HFFc6 (cell line): ENCODE measurements at places on chromosomes 2 and 18.

DNA sequence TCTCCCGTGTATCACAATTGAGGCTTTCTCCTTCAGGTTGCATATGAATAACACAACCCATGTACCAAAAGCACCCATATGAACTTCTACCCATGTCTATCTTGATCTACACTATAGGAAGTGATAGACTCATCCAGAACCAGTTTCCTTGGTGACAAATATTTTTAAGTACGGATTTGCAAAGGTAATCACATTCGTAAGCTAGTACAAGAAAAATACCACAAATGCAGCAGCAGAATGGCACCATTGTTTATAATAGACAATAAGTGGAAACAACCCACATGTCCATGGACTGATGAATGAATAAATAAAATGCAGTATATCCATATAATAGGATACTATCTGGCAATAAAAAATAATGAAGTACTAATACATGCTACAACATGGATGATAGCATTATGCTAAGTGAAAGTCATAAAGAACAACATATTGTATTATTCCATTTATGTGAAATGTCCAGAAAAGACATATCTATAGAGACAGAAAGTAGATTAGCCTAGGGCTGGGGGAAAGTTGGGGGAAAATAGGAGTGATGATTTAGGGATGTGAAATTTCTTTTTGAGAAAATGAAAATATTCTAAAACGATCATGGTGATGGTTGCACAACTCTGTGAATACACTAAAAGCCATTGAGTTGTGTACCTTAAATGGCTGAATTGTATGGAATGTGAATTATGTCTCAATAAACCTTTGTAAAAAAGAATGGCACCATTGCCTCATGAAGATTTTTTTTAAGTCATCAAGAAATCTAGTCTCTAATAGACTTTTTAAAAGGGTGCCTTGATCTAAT is 3.4 kb upstream of the CCDC88A start:
- H3K4me1 ChIP-seq = peaks cover 59% of the 10 kb centered on the region
- no peak for DNase-seq
- no peaks in the 10 kb centered on the region for H3K36me3 ChIP-seq
- H3K27me3 ChIP-seq = peaks cover 1% of the 10 kb centered on the region
- H3K4me3 ChIP-seq = no peak overlapping the region

GRCh38 chr2:70967189-70967588 is 11.2 kb upstream of the ANKRD53 start:
- H3K4me1 ChIP-seq = peaks cover 8% of the 10 kb centered on the region
- no peak overlapping the region for H3K4me3 ChIP-seq
- no peak overlapping the region for H3K27ac ChIP-seq
- peaks cover 37% of the 10 kb centered on the region for H3K27me3 ChIP-seq
- H3K36me3 ChIP-seq = no peaks in the 10 kb centered on the region

DNA sequence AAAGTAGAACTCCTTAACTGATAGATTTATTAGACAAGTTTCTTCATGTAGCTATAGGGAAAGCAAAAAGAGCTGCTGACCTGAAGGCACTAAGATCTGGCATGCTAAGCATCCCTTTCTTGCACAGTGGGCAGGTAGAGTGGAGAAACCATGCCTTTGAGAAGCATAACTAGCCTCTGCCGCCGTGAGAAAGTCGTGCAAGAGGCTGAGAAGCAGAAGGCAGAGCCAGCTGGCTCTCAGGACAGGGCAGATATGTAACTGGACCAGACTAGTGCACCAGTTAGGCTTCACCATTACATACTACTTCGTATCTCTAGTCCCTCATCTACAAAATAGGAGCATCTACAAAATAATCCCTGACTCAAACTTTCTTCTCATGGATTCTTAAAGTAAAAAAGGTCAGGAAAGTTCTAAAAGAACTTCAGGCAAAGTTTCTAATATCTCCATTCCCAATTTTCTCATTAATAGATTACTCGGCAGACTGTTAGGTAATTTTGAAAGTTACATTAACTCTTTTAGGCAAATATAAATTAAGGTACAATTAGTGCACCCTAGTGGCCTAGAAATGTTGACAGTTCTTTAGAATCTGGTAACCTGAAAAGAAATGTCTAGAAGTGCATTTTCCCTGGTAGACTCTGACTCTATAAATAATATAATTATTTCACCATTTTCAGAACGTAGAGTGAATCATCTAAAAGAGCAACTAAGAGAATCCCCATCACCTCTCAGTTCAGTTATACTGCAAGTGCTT is 10.3 kb downstream of the ERBB4 start:
- no peaks in the 10 kb centered on the region for H3K4me1 ChIP-seq
- DNase-seq = no peak
- no peak overlapping the region; the same call in 1 of the 2 replicates for H3K4me3 ChIP-seq

GRCh38 chr2:214575030-214575429 is 164.2 kb downstream of the VWC2L start:
- peaks cover 20% of the 10 kb centered on the region for H3K4me1 ChIP-seq
- no peaks in the 10 kb centered on the region for H3K27me3 ChIP-seq
- peak overlapping the region; percentile 50; the same call in 1 of the 2 replicates for H3K4me3 ChIP-seq
- no peak overlapping the region for H3K27ac ChIP-seq
- H3K36me3 ChIP-seq = no peaks in the 10 kb centered on the region

DNA sequence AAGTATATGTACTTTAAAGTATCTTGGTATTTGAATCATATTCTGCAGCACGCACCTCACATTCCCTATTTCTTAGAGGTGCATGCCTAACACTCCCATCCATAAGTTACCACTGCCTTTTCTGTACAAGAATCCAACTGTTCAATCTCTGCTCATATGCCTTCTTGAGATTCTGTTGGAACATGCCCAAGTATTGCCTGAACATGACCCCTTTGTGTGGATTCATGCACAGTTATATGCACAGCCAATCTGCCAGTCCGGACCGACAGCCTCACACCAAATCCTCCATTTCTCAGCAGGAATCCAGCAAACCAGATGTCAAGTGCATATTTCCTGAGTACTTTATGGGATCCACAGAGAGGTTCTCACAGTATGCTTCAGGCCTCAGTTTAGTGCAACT is 222.0 kb downstream of the TMEM182 start:
- no peak for DNase-seq
- H3K27ac ChIP-seq = no peak overlapping the region
- no peaks in the 10 kb centered on the region for H3K4me1 ChIP-seq
- H3K27me3 ChIP-seq = no peaks in the 10 kb centered on the region; the same call in 1 of the 2 replicates
- no peak overlapping the region for H3K4me3 ChIP-seq

DNA sequence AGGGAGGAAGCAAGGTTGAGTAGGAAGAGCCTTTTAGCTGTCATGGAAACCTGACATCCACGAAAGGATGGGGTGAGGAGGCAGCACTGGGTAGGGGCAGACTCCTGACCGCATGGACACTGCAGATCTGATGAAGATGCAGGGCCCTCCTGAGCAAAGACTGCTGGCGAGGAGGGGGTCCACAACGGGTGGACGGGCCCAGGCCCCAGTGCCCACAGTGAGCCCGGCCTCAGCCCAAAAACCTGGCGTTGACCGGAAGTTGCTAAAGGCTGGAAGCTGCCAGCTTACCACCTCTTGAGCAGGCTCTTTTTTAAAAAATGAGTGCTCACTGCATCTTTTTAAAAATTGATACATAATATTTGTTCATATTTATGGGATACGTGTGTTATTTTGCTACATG is 247.3 kb downstream of the SH3BP4 start:
- no peaks in the 10 kb centered on the region for H3K4me1 ChIP-seq
- no peak for DNase-seq
- H3K4me3 ChIP-seq = no peak overlapping the region
- no peak overlapping the region for H3K27ac ChIP-seq

GRCh38 chr2:139492131-139492680 is 712.0 kb upstream of the NXPH2 start:
- H3K36me3 ChIP-seq = no peaks in the 10 kb centered on the region
- no peaks in the 10 kb centered on the region for H3K4me1 ChIP-seq
- no peak for DNase-seq
- H3K27ac ChIP-seq = no peak overlapping the region
- H3K27me3 ChIP-seq = no peaks in the 10 kb centered on the region

GRCh38 chr2:220154304-220154703 is 526.9 kb downstream of the SLC4A3 start:
- no peak for DNase-seq
- peaks cover 11% of the 10 kb centered on the region for H3K4me1 ChIP-seq
- no peak overlapping the region for H3K27ac ChIP-seq
- H3K27me3 ChIP-seq = no peaks in the 10 kb centered on the region; the same call in 1 of the 2 replicates
- H3K4me3 ChIP-seq = no peak overlapping the region

- no peak overlapping the region for H3K27ac ChIP-seq
- peaks cover 23% of the 10 kb centered on the region for H3K27me3 ChIP-seq
- no peaks in the 10 kb centered on the region for H3K36me3 ChIP-seq
- DNase-seq = no peak
Measured at GRCh38 chr2:232957657-232958090, 55.4 kb downstream of the NGEF start.

- H3K4me3 ChIP-seq = no peak overlapping the region
- H3K27ac ChIP-seq = no peak overlapping the region
- H3K36me3 ChIP-seq = peaks cover 17% of the 10 kb centered on the region
- peaks cover 15% of the 10 kb centered on the region for H3K27me3 ChIP-seq
- peaks cover 12% of the 10 kb centered on the region for H3K4me1 ChIP-seq
Measured at GRCh38 chr2:66431274-66431642, 3.7 kb upstream of the MEIS1 start.

- H3K36me3 ChIP-seq = no peaks in the 10 kb centered on the region
- no peaks in the 10 kb centered on the region; the same call in 1 of the 2 replicates for H3K27me3 ChIP-seq
- peaks cover 48% of the 10 kb centered on the region for H3K4me1 ChIP-seq
- H3K27ac ChIP-seq = no peak overlapping the region
- no peak overlapping the region for H3K4me3 ChIP-seq
Measured at GRCh38 chr2:173982182-173982714, 17.1 kb upstream of the SP3 start.

DNA sequence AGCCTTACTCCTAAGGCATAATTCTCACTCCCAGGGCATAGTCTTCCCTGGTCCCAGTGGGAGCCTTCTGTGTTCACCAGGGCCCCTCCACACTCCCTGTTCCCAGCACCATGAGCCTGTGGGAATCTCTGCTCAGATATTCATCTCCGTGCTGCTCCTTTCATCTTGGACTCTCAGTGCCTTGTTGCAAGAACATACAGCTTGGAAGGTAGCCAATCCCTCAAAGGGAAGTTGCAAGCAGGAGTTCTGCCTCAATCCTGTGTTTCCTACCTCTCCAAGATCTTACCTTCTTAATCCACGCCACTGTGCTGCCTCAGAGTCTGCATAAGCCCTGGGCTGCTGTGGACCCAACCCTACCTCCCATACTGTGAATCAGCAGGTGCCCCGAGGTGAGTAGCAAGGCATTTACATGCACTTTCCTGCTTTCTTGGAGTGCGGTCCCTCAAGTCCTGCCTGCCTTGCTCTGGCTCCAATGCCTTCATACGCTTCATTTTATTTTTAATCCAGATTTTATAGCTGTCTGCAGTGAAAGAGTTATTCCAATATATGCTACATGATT is 413.8 kb upstream of the RAB6C start:
- no peaks in the 10 kb centered on the region for H3K27me3 ChIP-seq
- DNase-seq = no peak
- H3K4me1 ChIP-seq = no peaks in the 10 kb centered on the region
- H3K27ac ChIP-seq = no peak overlapping the region
- no peak overlapping the region for H3K4me3 ChIP-seq

- H3K4me1 ChIP-seq = no peaks in the 10 kb centered on the region
- DNase-seq = no peak
- peaks cover 60% of the 10 kb centered on the region for H3K27me3 ChIP-seq
- H3K4me3 ChIP-seq = no peak overlapping the region
- no peaks in the 10 kb centered on the region for H3K36me3 ChIP-seq
- H3K27ac ChIP-seq = no peak overlapping the region
Measured at GRCh38 chr2:219001577-219002394, 8.6 kb upstream of the CRYBA2 start.

GRCh38 chr2:97678298-97678697 is 8.8 kb downstream of the C2orf92 start:
- H3K4me1 ChIP-seq = peaks cover 5% of the 10 kb centered on the region; the same call in 1 of the 2 replicates
- no peaks in the 10 kb centered on the region for H3K36me3 ChIP-seq
- no peak overlapping the region for H3K4me3 ChIP-seq
- H3K27ac ChIP-seq = no peak overlapping the region

- peaks cover 4% of the 10 kb centered on the region; the same call in 1 of the 2 replicates for H3K4me1 ChIP-seq
- peaks cover 54% of the 10 kb centered on the region for H3K36me3 ChIP-seq
Measured at GRCh38 chr2:238473014-238473413, 46.3 kb downstream of the ASB1 start.

- no peaks in the 10 kb centered on the region for H3K4me1 ChIP-seq
- no peaks in the 10 kb centered on the region for H3K27me3 ChIP-seq
- peaks cover 12% of the 10 kb centered on the region; the same call in 1 of the 2 replicates for H3K36me3 ChIP-seq
- H3K27ac ChIP-seq = no peak overlapping the region
- H3K4me3 ChIP-seq = no peak overlapping the region
Measured at GRCh38 chr2:5674026-5674340, 18.2 kb upstream of the SOX11 start.

DNA sequence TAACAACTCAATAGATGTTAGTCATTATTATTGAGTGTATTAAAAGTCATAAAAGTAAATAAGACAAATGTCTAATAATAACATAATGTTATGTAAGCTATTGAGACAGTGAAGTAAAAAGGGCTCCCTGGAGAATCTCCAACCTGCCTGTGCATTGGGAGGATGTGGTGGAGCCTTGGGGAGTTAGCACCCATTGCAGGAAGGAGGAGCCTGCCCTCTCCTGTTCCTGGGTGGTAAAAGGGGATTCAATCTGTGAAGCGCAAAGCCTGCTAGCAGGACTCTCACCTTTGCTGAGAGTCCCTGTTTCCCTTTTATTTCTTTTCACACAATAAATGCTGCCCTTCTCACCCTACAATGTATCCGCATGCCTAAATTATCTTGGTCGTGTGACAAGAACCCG is 206.1 kb downstream of the RAB3GAP1 start:
- no peak overlapping the region for H3K4me3 ChIP-seq
- DNase-seq = no peak
- H3K27me3 ChIP-seq = no peaks in the 10 kb centered on the region
- H3K36me3 ChIP-seq = no peaks in the 10 kb centered on the region
- peaks cover 17% of the 10 kb centered on the region for H3K4me1 ChIP-seq

GRCh38 chr2:187548656-187549055 is 5.6 kb downstream of the TFPI start:
- H3K27me3 ChIP-seq = no peaks in the 10 kb centered on the region
- H3K4me1 ChIP-seq = peaks cover 87% of the 10 kb centered on the region
- H3K36me3 ChIP-seq = peaks cover 5% of the 10 kb centered on the region; the same call in 1 of the 2 replicates
- DNase-seq = no peak
- no peak overlapping the region for H3K4me3 ChIP-seq

GRCh38 chr2:73301636-73302035 is 8.3 kb upstream of the EGR4 start:
- peaks cover 9% of the 10 kb centered on the region for H3K4me1 ChIP-seq
- no peak for DNase-seq
- no peaks in the 10 kb centered on the region for H3K36me3 ChIP-seq
- peaks cover 27% of the 10 kb centered on the region for H3K27me3 ChIP-seq
- no peak overlapping the region for H3K27ac ChIP-seq
- no peak overlapping the region for H3K4me3 ChIP-seq

DNA sequence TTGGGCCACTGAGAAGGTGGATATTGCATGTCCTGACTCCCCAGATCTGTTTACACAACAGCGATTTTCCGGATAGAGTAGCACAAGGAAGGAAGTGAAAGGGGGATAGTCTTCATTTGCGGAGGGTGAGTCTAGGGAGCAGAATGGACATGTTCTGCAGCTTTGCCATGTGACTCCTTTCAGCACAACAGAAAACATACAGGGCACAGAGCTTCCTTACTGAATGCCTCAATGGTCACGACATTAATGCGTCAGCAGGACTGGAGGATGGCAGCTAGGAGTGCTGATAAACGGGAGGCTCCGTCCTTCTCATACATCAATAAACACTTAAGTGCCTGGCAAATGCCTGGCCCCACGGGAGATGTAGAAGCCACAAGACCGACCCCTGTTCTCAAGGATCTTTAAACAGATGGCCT is 163.0 kb downstream of the FAM210A start:
- DNase-seq = no peak
- H3K36me3 ChIP-seq = no peaks in the 10 kb centered on the region
- H3K4me3 ChIP-seq = no peak overlapping the region
- H3K4me1 ChIP-seq = no peaks in the 10 kb centered on the region

- no peak for DNase-seq
- no peak overlapping the region for H3K27ac ChIP-seq
- H3K27me3 ChIP-seq = no peaks in the 10 kb centered on the region; the same call in 1 of the 2 replicates
- no peak overlapping the region for H3K4me3 ChIP-seq
- peaks cover 11% of the 10 kb centered on the region for H3K36me3 ChIP-seq
Measured at GRCh38 chr2:86078774-86079545, 26.7 kb downstream of the POLR1A start.
